ENCODE measurements at places on chromosomes 5 and 9. TPM values are rescaled to one million over a fixed set of nuclear protein-coding genes. Genes with fewer than 3 reads are reported as not detected.

GRCh38 chr5:98099448-98100105 lies 673.9 kb upstream of the RGMB start:
- DNase-seq, result no peak

DNA sequence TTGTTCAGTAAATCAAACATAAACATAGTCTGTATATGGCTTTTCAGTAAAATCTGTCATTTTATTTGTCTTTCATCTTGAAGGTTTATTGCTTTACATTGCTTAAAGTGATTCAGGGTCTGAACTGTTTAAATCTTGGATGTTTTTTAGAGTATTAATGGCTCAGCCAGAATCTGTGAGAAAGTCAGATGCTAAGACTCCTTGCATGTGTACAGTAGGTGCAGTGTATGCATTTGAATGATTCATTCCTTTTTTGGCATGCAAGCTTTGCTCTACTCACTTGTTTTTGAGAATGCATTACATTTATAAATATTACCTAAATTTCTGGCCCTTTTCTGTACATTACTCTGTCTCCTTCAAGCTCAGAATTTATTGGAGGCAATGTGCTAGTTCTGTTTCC lies 271.0 kb upstream of the RIOK2 start:
- no peak for DNase-seq

- DNase-seq, result no peak
Observed at GRCh38 chr5:143115381-143115780, 288.1 kb downstream of the NR3C1 start.

GRCh38 chr9:109926421-109926869 lies 146.4 kb downstream of the PALM2AKAP2 start:
- no peak for DNase-seq

GRCh38 chr5:22245770-22246169 lies 607.4 kb downstream of the CDH12 start:
- no peak for DNase-seq

- no peak for DNase-seq
Observed at GRCh38 chr9:108860354-108860753, 1.7 kb upstream of the ACTL7A start.

DNA sequence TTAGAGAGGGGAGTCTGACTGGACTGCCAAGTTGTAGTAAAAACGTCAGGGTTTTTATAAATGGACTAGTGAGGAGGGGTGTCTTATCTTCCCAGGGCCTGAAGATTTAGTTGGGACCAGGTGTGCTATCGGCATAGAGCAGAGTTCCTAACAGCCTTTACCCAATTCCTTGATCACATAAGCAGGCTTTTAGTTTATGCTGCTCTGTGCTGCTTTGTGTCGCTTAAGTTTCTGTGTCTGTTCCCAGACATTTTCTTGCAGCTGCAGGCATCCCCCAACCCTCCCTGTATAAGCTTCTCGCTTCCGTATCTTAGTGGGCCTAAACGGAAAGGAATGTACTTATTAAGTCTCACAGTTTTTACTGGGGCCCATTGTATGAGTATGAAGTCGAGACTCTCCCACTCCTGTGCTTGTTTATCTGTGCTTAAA lies 2.6 kb upstream of the SMC5 start:
- no peak for DNase-seq

DNA sequence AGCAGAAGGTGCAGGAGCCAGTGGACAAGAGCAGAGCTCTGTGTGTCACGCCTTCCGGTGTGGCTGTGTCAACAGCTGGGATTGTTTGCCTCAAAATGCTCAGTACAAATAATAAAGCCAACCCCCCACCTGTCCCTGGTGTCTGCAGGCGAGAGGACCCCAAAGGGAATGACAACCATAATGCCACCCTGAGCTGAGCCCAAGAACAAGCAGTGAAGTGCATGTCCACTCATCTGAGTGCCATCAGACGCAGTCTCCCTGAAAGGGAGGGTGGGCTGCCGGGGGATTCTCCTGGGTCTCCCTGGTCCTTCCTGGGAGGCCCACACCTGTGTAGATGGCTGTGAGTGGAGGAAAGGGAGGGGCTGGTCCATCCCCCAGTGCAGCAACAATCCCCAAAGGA lies 328.8 kb upstream of the IRX1 start:
- DNase-seq, result no peak

DNA sequence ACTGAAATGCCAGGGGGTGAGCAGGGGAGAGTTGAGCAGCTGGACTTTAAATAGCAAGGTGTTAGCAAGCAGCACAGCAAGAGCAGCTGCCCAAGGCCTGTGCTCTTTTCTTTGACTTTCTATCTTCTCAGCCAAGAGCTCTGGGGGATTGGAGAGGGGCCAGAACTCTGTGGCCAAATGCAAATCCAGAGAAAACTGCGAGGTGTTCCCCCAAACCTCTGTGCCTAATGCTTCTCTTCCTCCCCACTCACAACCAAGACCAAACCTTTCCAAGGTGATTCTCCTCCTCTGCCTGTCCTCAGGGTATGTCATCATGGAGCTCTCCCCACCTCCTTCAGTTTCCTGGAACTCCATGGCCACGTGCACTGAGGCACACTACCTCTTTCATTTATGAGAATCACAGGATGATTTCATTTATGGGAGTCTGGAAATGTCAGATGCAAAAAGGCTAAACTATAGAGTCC lies 118.7 kb upstream of the WWC1 start:
- DNase-seq, result no peak

DNA sequence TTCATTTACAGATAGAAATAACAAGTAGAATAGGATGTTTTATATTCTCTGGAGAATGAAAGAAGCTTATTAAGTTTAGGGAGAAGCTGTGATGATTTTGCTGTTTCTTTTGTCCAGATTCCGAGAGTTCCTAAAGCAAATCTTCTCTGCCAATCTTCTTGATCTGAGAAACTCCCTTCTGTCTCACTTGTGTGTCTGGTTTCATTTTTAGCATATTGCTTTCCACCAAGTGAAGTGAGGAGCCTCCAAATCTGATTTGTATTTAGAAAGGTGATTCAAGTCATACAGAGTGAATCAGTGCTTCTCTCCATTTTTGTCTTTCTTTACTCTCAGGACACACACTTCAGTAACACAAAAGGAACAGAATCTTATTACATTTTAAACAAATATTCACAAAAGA lies 48.4 kb downstream of the STX17 start:
- no peak for DNase-seq

PRRX2 gene
- 0.03 TPM for polyA plus RNA-seq

DBN1 gene
- 1.5 TPM for polyA plus RNA-seq

CWC27 gene
- polyA plus RNA-seq, result 9.8 TPM

CATSPER3 gene
- 0.37 TPM for polyA plus RNA-seq

MED10 gene
- 15.7 TPM for polyA plus RNA-seq

HRCT1 gene
- polyA plus RNA-seq, result 2.9 TPM

Data from liver (tissue), 10 donors.